ENCODE measurements at places on chromosomes 16 and 17. TPM values are rescaled to one million over a fixed set of nuclear protein-coding genes. Genes with fewer than 3 reads are reported as not detected.

The NOTUM gene
- not detected for total RNA-seq

The KRTAP4-3 gene
- total RNA-seq: not detected

The NOXO1 gene
- total RNA-seq: 0.43 TPM

The NPIPA8 gene
- not detected for total RNA-seq

The CDRT15L2 gene
- total RNA-seq: not detected

The DOK4 gene
- total RNA-seq: 7.3 TPM

DNA sequence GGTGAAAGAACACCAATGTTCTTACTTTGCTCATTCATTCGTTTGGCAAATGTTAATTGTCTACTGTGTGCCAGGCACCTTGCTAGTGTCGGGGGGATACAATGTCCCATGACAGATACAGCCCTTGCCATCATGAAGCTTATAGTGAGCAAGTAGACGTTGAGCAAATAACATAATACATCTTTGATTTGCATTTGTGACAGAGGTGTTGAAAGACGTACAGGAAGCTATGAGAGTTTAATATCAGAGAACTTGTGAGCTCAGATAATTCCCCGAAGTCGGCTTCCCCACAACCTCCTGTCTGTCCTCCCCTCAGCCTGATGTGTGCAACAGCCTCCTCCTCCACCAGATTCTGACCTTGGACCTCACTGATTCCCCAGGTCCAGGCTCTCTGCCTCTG, 138.0 kb upstream of the SDK2 start:
- no peak for DNase-seq

GRCh38 chr17:76953946-76954345, 85.7 kb downstream of the MGAT5B start:
- no peak for DNase-seq

- DNase-seq: peak; percentile 47
Measured at GRCh38 chr16:51500306-51500705, 349.2 kb upstream of the SALL1 start.

GRCh38 chr16:89325861-89326471, 108.5 kb downstream of the ZNF778 start:
- peak; percentile 56 for DNase-seq

DNA sequence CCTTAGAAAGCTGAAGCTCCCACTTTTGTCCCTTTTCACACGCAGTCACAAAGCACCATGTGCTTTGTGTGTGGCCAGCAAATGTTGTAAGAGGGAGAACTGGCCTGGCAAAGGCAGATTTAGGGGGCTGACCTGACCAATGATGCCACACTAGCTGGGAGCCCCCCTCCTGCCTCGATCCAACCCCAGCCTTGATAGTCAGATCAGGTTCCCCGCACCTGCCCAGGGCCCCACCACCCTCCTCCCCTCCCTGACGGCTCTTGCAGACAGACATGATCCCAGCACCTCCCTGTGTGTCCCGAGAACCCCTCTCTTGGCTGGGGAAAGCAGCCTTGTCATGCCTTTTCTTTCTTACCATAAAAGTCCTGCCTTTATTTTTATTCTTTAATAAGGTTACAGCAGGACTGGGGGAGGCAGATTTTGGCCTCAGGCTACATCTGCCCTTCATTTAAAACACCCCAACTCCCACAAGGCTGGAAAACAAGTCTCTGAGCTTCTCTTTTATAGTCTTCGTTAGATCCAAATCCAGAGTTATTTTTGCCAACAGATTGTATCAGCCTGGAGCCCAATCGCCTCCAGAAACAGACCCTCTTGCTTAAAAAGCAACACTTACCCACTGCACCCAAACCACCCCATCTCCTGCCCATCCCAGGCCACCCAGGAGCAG, 201.8 kb upstream of the CDH5 start:
- no peak for DNase-seq

- DNase-seq: no peak
Measured at GRCh38 chr16:68075980-68076379, 9.2 kb upstream of the NFATC3 start.

- DNase-seq: peak; percentile 34
Measured at GRCh38 chr17:49600949-49601348, 25.3 kb downstream of the NXPH3 start.

DNA sequence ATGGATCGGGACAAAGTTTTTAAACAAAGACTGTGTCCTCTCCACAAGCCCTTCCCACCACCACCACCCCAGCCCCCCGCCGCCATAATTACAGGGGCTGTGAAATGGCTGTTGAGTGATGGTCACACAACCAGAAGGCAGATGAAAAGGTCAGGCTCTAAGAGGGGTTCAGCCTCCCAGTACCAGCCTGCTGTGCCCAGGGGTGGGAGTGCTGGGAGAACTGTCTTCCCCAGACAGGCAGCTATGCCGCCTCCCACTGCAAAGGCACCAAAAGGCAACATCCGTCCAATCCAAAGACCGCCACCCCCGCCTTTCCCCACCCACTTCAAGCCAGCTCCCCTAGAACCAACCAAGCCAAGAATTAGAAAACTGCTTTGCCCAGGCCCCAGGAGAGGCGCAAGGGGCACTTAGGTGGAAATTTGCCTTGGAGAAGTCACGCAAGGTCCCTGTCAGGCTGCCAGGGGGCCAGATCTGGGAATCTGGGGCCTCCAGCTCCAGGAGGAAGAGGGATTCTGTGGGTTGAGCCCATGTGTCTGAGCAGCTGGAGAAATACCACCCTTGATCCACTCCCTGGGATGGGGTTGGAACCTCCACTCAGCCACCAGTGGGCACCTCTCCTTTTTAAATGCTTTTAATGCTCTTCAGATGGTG, 14.4 kb downstream of the CARHSP1 start:
- no peak for DNase-seq

- DNase-seq: no peak
Measured at GRCh38 chr17:46876353-46876887, 25.0 kb downstream of the WNT9B start.

- DNase-seq: no peak
Measured at GRCh38 chr17:47990962-47991731, 20.2 kb downstream of the CDK5RAP3 start.

Measured in HT1080 (cell line).